ENCODE measurements at places on chromosomes 4 and X.

DNA sequence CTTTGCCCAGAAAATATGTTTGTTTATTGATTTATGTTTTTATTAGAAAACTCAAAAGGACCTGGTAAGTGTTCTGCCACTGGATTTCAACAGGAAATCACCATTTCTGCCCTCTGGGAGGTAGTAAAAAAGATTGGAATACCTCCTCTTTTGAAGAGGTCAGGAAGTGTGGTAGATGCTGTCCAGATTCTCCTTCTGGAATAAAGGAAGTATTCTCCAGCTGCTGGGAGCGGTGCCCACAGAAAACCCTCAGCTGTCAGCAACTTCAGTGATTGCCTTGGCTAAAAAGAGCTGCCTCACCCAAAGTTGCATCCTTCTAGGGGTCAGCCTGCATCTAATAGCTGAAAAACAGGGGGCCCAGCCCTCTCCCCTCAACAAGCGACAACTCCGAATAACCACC lies 13.8 kb upstream of the ZNF674 start:
- peak; percentile 40 for DNase-seq

DNA sequence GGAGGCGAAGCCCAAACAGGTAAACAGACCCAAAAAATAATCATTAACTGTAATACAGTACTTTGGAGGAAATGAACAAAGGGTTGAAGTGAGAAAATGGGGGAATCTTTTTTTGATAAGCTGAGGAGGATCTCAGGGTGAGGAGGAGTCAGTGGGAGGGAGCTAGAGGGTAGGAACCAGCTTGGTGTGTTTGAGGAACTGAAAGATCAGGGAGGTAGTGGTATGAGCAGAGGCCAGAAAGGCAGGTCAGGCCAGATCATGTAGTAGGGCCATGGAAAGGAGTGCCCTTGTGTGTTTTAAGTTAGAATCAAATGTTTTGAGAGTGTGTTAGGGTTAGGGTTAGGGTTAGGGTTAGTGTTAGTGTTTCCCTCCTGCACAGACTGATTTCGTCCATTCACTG lies 48.8 kb downstream of the PPP2R2C start:
- DNase-seq, result no peak

DNA sequence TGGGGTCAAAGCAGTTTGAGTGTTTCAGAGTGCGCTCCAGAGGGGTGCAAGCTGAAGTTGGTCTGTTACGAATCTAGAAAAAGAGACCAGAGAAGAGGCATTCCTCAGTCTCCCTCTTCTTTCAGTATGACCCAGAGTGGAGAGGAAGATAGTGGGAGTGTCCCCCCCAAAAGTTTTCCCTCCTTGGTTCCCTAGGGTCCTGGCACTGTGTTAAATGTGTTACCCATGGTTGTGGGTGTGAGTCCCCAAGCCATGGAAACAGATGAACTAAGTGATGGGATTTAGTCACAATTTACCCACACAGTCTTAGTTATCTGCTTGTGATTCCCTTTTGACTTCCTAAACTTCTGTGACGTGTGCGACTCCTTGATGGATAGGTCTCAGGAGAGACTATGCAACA lies 27.0 kb upstream of the NAF1 start:
- DNase-seq, result no peak

DNA sequence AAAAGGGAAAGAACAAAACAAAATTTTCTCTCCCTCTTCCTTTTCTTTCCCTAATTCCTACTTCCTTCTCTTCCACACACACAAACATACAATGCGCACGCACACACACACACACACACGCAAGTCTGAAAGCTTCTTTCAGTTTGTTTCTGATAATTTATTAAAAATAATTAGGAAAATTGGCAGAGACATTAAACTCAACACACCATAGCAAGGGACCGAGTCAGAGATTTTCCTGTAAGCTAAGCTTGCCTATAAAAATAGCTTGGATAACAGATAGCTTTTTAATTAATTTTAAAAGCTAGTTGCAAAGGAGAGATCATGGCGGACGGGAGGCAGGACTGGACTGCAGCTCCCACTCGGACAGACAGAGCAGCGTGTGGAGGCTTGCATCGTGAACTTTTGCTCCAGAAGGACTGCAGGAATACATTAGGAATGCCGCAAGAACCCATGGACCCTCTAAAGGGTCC lies 92.6 kb upstream of the MAPK10 start:
- peak; percentile 35 for DNase-seq
